Posterior vena cava (tissue), 2 donors: ENCODE measurements at places on chromosomes 1 and 21.

DNA sequence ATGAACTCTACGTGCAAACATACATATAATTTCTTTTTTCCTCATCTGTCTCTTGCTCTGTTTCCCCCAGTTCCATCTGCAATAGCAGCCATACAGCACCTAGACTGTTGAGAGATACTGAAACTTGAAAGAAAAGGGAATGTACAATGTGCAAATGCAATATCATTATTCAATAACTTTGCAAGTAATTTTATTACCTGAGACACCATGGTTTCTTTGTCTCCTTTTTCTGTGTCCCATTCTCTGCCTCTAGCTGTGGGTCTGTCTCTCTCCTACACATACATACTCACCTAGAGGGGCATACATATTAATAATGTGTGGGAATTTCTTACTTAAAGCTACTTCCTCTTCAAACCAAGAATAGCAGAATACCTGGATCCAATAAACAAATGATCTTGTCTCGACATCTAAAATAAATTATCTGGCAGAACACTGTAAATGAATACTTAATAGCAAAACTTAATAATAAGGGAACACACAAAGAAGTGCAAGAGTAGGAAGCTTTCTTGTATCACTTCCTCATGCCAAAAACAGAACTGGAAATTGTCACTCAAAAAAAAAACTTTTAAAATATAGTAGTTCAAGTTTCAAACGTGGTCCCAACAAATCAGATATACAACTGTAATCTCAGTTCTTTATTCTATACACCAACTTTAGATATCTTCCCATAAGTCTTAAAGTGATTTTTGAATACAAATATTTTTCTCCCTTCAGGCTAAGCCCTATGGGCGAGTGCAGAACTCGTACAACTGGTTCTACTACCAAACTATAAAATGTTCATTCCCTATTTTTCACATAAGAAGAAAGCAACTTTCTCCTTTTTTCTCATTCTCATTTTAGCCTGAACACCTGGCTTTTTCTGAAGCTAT, 194.6 kb downstream of the NRIP1 start:
- no peak for DNase-seq

DNA sequence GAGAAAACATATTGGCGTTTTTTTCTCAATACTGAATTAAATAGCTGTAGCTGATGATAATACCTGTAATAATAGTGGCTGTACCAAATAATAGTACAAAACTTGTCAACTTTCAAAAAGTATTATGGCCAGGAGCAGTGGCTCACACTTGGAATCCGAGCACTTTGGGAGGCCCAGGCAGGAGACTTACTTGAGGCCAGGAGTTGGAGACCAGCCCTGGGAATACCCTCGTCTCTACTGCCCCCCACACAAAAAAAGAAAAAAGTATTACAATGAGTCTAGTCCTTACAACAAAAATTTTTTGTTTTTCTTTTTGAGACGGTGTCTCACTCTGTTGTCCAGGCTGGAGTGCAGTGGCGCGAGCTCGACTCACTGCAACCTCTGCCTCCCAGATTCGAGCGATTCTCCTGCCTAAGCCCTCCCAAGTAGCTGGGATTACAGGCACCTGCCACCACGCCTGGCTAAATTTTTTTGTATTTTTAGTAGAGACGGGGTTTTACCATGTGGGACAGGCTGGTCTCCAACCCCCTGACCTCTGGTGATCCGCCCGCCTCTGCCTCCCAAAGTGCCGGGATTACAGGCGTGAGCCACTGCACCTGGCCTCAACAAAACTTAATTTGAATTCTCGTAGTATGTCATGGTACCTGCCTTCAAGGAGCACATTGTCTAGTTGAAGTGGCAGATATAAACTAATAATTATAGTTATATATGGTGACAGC, 1.4 kb downstream of the RBBP4 start:
- no peak for DNase-seq

DNA sequence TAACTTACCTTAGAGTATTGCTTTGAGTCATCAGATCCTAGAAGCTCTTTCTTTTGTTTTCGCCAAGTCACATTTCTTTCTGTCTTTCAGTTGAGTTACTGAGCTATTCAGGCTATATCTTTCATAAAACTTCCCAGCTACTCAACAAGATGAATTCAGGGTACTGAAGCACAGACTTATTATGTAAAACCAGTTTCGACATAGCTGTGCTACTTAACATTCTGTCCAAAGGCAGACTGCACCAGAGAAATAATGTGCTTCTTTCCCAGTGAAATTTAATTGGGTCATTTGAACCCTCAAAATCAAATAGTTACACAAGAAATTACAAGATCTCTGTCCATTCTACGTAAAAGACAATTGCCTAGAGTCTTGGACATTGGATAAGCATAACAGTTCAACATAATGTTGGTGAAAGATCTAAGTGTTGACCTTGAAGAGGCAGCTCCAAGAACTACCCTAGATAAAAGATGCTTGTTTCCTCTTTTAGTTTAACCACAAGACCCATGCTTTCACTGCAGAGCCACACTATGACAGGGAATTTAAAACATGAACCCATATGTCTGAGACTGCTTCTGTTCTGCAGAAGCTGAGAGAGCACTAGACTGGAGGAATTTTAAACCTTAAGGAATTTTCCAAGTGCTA, 163.2 kb downstream of the LRRC40 start:
- no peak for DNase-seq

DNA sequence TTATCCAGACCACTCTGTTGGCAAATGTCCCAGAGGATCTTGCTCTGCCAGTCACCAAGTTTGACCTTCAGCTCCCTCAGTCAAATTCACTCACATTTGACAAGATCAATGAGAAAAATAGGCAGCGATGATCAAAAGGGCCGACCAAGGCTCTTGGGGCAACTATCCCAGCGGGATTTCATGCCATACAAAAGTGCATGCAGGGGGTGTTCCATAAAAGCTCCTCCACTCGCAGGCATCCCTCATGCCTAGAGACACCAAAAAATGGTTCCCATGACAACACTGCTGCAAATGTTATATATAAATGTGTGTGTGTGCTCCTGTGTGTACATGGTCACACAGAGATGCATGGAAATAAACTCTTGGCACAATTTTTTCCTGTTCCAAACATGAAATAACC, 16.2 kb upstream of the EIF4G3 start:
- DNase-seq: no peak

GRCh38 chr1:82227306-82228095, 426.8 kb downstream of the ADGRL2 start:
- no peak for DNase-seq

DNA sequence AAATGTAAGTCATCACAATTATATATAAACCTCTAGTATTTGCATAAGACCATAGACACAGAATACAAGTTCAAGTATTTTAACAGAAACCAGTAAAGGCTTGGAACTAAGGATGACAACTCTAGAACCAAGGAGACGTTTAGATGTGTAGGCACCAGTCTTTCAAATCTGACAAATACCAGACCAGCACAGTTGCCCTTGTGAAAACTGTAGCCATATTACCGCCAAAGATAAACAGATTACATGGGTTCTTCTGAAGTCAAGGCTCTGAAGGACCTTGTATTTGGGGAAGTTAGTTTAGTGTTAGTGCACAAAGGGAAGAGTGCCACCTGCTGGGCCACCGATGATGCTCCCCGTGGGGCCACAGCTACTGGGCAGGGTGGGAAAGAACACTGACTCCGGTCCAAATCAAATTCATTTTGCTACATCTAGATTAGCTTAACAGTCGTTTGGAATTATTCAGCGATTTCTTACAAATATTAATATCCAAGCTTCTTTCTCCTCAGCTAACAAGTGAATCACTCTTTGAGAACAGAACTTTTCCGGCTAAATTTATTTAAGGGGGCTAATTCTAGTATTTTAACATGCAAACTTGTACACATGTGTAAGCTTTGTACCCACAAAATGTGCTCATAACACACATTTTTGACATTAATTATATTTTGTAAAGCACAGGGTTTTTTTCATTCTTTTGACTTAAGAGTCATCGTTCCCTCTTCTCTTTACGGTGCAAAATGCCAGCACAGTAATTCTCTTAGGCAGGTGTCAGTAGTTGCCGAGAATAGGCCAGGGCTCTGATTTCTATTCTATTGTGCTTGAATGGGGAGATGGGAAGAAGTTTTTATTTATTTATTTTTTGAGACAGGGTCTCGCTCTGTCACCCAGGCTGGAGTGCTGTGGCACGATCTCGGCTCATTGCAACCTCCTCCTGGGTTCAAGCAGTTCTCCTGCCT, 8.0 kb upstream of the NIBAN1 start:
- DNase-seq: peak; percentile 94

- DNase-seq: no peak
These were observed 769 bp downstream of the SV2A start for GRCh38 chr1:149916898-149917252.

- no peak for DNase-seq
These were observed 42.6 kb upstream of the PTGS2 start for GRCh38 chr1:186722711-186723309.

- DNase-seq: no peak
These were observed 26.6 kb upstream of the CASZ1 start for GRCh38 chr1:10823000-10823401.

GRCh38 chr21:28069450-28069923, 923.2 kb downstream of the LTN1 start:
- DNase-seq: no peak

GRCh38 chr1:14740016-14740415, 141.5 kb downstream of the KAZN start:
- DNase-seq: no peak

DNA sequence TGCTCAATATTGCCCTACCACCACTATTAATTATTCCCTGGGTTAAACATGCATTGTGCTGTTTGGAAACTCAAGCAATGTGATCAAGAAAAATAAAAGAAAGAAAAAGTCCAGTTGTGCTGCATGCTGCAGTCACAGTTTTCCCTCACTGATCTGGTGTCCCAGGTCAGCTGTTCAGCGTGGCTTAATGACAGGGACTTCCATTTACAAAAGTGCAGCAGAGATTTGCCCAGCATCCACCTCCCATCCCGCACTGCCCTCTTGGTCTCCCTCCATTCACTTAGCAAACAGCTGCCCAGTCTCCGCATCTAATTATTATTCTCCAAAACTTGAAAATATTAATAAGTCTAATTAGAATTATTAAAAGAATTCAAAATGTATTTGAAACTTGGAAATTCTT, 2.0 kb upstream of the OR2T4 start:
- no peak for DNase-seq
